ENCODE measurements at places on chromosomes 7 and 10.

DNA sequence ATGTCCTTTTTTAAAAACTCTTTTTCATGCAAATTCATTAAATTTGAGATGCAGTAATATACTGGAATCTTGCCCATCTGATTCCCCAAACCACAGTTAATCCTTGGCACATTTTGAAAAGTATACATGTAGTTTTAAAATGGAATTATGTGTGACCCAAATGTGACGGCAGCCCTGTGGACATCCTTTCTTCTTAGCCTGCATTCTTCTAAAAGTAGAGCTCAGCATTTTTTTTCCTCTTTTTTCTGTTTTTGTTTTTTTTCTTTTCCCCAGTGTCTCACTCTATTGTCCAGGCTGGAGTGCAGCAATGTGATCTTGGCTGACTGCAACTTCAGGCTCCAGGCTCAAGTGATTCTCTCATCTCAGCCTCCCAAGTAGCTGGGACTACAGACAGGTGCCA is 338.9 kb downstream of the GALNT17 start:
- DNase-seq: no peak

GRCh38 chr7:139897422-139898090 is 68.5 kb downstream of the TBXAS1 start:
- no peak for DNase-seq

GRCh38 chr7:102875700-102876295 is 37.0 kb upstream of the LRRC17 start:
- peak; percentile 12 for DNase-seq

DNA sequence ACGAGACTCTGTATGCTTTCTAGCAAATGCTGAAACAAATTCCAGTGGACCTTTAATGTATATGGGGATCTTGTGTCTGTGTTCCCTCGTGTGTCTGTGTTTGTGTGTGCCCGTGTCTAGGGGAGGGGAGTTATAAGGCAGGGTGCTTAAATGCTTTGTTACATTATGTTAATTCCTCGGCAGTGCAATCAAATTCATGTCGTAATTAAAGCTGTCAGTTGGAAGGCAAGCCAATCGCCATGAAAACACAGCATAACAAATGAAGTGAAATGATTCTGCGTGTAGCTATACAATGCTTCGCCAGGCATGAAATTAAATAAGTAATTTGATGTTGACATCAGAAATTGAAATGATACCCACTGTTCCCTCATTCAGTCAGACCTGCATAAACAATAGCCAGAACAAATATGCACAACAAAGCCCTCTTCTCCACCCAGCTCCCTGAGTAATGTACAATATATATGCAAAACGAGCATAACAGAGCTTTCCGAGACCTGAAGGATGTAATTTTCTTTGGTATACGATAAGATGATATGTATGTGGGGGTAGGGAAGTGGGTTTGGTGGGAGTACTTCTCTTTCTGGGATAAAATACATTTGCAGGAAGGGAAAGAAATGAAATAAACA is 534.1 kb downstream of the AUTS2 start:
- no peak for DNase-seq

- no peak for DNase-seq
These were observed 216.0 kb downstream of the WDR37 start for GRCh38 chr10:1272079-1272776.
